ENCODE measurements at places on chromosomes 5 and 9. TPM values are rescaled to one million over a fixed set of nuclear protein-coding genes. Genes with fewer than 3 reads are reported as not detected.

Gene TPPP
- total RNA-seq: under 0.01 TPM

Gene FCN2
- total RNA-seq: not detected

Gene NME5
- 11.1 TPM for total RNA-seq

Gene C9
- 0.54 TPM for total RNA-seq

Gene QRFP
- total RNA-seq: not detected
